Posterior cingulate gyrus (tissue), 11 donors: ENCODE measurements at places on chromosomes 11 and 22.
A peak's percentile ranks its signal among the peaks of the same experiment; 100 is the strongest.

DNA sequence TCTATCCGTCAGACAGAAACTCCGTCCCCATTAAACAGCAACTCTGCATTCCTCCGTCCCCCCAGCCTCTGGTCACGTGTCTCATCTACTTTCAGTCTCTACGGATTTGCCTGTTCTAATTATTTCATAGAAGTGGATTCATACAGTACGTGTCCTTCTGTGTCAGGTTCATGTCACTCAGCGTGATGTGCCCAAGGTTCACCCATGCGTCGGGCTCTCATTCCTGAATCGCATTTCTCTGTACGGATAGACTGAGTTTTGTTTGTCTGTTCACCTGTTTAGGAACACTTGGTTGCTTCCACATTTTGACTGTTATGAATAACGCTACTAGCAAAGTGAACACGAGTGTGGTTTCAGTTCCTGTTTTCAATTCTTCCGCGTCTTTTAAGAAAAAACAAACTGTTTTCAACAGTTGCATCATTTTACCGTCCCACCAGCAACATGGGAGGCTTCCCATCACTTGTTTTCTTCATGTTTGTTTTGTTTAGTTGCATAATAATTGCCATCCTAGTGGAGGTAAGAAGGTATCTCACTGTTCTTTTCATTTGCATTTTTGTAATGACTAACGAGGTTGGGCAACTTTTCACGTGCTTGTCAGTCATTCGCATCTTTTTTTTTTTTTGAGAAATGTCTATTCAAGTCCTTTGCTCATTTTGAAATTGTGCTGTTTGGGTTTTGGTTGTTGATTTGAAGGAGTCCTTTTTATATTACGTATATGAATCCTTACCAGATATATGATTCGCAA is 8.9 kb upstream of the NLRP6 start:
- no peak for DNase-seq

GRCh38 chr11:120510406-120511115 is 987 bp upstream of the GRIK4 start:
- no peak for DNase-seq

DNA sequence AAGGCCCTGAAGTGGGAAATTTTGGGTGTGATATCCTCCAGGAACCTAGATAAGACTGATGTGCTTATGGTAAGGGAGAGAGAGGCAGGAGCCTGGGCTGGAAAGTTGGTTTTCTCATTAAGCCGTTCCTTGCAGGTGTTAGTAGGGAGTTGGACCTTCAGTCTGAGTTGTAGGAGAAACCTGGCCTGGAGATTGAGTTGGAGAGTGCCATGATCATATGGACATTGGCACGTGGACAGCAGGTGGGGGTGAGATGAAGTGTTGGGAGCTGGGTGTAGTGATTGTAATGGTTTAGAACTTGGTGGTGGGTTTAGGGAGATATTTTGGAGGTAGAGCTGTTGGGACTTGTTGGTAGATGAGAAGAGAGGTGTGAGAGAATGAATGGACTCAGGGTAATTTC is 4.9 kb downstream of the PPP6R2 start:
- DNase-seq: no peak

GRCh38 chr11:62883673-62884072 is 3.0 kb downstream of the SLC3A2 start:
- DNase-seq: no peak

- no peak for DNase-seq
Observed at GRCh38 chr11:117010808-117011540, 87.3 kb downstream of the SIK3 start.

DNA sequence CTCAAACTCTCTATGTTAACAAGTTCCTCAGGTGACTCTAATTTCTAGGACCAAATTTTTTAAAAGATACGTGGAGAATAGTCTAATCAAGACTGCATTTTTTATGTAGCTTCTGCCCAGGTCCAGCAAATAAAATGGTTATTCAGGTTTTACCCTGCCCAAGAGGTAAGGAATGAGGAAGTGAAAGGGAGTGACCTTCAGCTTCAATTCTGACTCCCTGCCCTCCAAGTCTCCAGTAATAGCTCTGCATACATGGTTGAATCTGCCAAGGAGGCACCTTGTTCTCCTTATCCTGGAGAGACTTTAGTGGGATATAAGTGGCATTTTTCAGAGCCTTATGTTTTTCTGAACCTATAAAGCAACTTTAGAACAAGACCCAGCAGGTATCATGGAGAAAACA is 15.5 kb downstream of the MUC15 start:
- no peak for DNase-seq

DNA sequence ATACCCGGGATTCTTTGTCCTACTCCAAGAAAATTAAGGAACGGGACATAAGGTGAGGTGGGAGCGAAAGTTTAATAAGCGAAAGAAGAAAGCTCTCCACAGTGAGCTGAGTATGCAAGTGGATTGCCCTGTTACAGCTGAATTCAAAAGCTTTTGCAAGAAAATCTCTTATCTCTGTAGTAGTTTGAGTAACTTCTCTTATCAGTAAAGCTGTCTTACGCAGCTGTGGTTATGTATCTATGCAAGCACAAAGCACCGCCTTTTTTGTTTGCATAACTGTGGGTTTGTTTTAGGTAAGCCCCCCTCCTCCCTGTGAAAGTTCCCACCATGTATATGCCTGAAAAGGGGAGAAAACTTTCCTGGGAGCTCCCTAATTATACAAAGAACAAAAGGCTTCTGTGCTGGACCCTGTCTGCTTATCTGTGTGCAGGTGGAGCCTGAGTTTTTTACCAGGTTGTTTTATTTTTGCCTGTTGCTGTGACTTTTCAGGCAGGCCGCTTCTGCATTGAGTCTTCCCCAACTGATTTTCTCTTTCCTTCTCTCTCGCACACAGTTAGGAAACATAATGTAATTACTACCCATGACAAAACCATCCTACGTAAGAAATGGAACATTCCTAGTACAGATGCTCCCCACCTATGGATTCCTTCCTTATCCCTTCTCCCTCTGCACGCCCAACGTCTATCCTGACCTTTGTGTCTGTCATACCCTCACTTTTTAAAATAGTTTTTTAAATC is 837 bp upstream of the PLAAT5 start:
- no peak for DNase-seq

GRCh38 chr11:76236092-76236999 is 30.0 kb upstream of the WNT11 start:
- DNase-seq: peak; percentile 93

DNA sequence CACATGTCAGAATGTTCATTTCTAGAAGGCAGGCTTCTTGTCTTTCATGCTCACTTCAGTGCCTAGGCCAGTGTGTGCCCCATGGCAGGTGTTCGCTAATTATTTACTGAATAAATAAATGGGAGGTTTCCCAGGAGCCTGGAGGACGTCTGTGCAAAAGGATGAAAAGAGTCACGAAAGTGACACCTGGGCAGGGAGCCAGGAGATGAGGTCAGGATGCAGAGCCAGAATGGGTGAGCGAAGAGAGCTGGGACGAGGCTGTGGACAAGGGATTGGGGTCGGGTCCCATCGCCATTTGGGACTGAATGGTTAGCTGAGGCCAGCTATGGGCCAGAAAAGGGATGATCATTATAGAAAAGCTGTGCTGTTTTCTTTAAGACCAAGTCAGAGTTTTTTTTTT is 560.4 kb downstream of the TBC1D22A start:
- DNase-seq: no peak
